ENCODE measurements at places on chromosomes 6 and 20. TPM values are rescaled to one million over a fixed set of nuclear protein-coding genes. Genes with fewer than 3 reads are reported as not detected.

MYCT1 gene
- total RNA-seq, result 8.4 TPM

DNA sequence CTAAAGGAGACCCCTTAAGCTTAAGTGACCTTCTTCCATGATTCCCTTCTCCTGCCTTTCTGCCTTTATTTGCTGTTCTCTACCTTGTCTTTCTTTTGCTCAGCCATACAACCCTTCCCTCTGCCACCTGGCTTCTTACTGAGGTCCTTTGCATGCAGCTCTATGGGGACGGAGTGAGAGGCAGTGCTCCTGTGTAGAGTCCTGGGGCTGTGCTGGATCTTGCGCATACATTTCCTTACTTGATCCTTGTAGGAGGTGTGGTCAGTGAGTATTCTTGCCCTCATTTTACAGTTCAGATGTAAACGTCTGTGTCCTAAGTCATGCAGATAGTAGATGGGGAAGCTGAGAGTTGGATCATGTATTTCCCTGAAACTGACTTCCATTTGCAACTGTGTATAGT is 5.7 kb downstream of the SASH1 start:
- DNase-seq, result no peak
- no peak overlapping the region for H3K27ac ChIP-seq
- peaks cover 4% of the 10 kb centered on the region for H3K36me3 ChIP-seq
- no peak overlapping the region for H3K4me3 ChIP-seq

DNA sequence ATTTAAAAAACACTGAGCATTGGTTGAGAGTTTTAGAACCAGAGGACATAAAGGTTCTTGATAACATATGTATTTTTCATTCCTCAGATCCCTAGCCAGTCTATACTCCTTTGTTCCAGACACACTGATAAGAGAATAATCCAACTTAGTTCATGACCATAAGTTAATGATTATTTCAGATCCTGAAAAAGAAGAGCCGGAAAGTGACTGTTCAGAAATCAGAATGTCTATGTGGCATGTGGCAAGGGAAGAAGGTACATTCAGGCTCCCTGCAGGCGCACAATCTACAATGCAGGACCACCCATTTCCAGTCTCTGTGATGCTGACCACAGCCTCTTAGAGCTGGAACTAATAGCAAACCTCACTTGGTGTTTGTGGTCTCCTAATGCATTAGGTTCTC is 666.7 kb upstream of the AGPAT4 start:
- H3K4me1 ChIP-seq, result no peaks in the 10 kb centered on the region
- H3K4me3 ChIP-seq, result no peak overlapping the region
- no peaks in the 10 kb centered on the region for H3K27me3 ChIP-seq

DNA sequence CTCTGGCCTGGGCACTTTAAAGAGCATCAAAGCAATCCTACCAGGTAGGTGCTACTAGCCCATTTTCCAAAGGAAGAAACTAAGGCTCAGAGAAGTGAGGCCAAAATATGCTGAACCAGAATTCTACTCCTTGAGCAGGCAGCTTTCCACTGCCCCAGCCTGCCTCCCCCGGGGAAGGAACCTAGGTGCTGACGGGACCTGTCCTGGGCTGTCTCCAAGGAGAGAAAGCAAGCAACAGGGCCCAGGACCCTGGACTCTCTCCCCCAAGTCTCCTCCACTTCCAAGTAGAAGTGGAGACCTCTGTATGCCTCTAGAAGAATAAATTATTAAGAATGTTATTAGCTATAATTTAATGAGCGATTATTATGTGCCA is 159.5 kb downstream of the MRPL14 start:
- no peak overlapping the region for H3K4me3 ChIP-seq
- no peak overlapping the region for H3K27ac ChIP-seq
- H3K4me1 ChIP-seq, result peaks cover 11% of the 10 kb centered on the region
- no peaks in the 10 kb centered on the region for H3K36me3 ChIP-seq

- H3K36me3 ChIP-seq, result no peaks in the 10 kb centered on the region
- H3K27me3 ChIP-seq, result no peaks in the 10 kb centered on the region
- no peak for DNase-seq
- H3K27ac ChIP-seq, result no peak overlapping the region
- no peaks in the 10 kb centered on the region for H3K4me1 ChIP-seq
Measured at GRCh38 chr6:16264785-16265184, 26.4 kb downstream of the GMPR start.

GRCh38 chr20:12764053-12764452 is 244.7 kb upstream of the SPTLC3 start:
- no peak overlapping the region for H3K27ac ChIP-seq
- no peak for DNase-seq
- H3K27me3 ChIP-seq, result no peaks in the 10 kb centered on the region
- no peaks in the 10 kb centered on the region for H3K4me1 ChIP-seq
- H3K4me3 ChIP-seq, result no peak overlapping the region

RBM24 gene
- 180 TPM for total RNA-seq

TRIM31 gene
- not detected for total RNA-seq

NRSN1 gene
- total RNA-seq, result not detected

DNA sequence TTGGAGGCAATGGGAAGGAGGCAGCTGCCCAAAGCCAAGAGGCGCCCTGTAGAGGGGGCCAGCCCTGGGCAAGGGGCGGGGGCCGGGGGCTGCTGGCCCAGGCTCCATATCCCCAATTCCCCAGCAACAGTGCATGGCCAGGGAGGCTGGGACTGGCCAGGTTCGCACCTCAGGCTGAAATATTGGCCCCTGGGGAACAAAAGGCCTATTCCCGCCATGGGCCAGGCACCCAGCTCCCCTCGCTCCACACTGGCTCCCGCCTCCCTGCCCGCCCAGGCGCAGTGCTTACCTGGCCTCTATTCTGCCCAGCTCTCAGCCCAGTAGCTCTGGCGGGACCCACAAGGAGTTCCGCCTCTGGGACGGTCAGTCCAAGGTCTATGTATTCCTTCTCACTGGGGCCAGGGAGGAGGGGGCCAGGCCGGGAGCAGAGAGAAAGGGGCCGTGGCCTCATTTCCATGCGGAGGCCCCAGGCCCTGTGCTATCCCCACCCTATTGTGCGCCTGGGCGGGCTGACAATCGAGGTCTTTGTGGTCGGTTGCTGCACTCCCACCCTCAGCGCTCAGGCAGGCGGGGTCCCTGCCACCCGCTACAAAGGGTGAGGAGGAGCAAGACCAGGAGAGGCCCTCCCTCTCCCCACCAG is 42.3 kb downstream of the YTHDF1 start:
- no peak overlapping the region for H3K27ac ChIP-seq
- H3K27me3 ChIP-seq, result peaks cover 61% of the 10 kb centered on the region
- no peak for DNase-seq

RIPOR3 gene
- 2.7 TPM for total RNA-seq

KIAA1586 gene
- total RNA-seq, result 6.3 TPM

- no peaks in the 10 kb centered on the region for H3K36me3 ChIP-seq
- H3K4me3 ChIP-seq, result no peak overlapping the region
- DNase-seq, result no peak
- peaks cover 7% of the 10 kb centered on the region for H3K4me1 ChIP-seq
- no peaks in the 10 kb centered on the region for H3K27me3 ChIP-seq
- no peak overlapping the region for H3K27ac ChIP-seq
Measured at GRCh38 chr20:6579824-6580223, 187.7 kb upstream of the BMP2 start.

SYCP2L gene
- total RNA-seq, result 0.52 TPM

LINC00237 gene
- not detected for total RNA-seq

CSNK2B gene
- 258 TPM for total RNA-seq

ULBP2 gene
- 0.50 TPM for total RNA-seq

DNA sequence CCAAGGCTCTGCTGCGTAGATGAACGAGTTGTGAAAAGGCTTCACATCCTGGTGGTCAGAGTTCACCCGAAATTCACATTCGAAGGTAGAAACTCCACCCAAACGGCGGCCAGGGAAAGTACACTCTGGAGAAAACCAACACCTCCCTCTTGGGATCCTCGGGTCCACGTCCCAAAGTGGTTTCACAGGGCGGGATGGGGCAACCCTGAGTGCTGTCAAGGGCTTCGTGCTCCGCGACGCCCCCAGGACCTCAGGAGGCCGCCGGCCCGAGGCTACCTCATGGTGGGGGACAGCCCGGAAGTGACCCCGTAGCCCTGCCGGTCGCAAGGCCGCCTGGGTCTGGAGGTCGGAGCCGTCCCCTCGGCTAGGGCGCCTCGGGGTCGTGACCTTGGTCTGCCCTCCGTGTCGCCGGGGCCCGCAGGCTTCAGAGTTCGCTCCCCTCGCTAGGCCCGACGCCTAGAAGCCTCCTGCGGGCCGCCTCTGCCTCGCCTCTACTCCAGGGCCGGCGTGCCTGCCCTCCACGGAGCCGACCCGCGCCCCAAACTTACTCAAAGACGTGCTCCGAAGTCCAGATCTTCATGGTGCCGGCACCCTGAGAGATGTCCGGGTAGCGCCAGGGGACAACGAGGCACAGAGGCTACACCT is at the start of gene PRELID3B:
PRELID3B (minus strand) TSS at position 636 of the 645 bp plus-strand sequence; CDS start at position 580, 56 bp downstream.
- H3K36me3 ChIP-seq, result peaks cover 12% of the 10 kb centered on the region
- peak within 1 kb of the TSS; percentile 66 for H3K4me3 ChIP-seq
- peak within 1 kb of the TSS; percentile 68 for H3K27ac ChIP-seq
- peak; percentile 28 for DNase-seq

DNA sequence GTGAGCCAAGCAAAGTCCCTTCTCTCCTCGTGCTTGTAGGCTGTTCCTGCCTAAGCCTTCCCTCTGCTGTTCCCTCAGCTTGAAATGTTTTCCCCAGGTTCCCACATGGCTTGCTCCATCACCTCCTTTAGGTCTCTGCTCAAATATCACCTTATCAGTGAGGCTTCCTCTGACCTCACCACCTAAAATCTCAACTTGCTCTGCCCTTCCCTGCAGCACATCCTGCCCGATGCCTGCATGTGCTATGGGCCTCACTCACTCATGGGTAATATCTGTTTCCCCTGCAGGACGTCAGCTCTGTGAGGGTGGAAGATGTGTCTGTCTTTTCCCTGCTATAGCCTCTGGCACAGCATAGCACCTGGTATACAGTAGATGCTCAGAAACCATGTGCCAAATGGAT is 29.9 kb upstream of the FKBP1A start:
- peaks cover 7% of the 10 kb centered on the region for H3K27me3 ChIP-seq
- no peak overlapping the region for H3K27ac ChIP-seq
- H3K4me3 ChIP-seq, result no peak overlapping the region
- no peaks in the 10 kb centered on the region for H3K36me3 ChIP-seq
- H3K4me1 ChIP-seq, result no peaks in the 10 kb centered on the region

DNA sequence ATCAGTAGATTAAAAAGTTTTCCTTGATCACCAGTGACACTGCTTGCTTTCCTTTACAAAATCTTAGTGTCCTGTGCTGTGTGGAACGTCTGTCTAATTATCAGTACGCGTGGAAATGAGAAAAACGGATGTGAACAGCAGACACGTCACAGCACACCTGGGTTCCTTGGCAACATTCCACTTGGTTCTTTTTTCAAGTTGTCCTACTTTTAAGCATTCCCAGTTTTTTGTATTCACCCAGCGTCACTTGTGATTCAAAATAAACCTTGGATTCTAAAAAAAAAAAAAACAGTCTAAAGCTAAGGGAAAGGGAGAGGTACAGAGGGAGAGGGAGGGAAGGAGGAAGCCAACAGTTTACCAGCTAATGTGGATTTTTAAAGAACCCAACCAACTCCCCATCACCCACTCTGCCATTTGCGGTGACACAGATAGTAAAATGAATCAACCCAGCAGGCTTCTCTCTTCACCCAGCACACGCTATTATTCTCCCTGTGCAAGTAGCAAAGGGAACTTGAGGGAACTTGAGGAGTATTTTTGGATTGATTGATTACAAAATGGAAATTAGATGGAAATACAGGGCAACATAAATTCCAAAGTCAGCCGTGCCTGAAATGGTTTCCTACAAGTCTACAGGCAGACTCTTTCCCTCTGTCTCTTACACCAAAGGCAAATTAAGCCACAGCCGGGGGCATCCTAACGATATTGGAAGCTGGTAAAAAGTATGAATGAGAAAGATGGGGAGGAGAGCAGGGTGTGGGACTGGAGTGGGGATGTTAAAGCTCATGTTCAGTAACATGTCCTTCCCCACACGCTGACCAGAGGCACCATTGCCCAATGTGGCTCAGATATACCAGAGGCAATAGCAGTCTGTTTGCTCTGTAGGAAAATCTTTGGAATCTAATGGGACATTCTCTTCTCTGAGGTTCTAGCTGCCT is 129.8 kb downstream of the SASH1 start:
- H3K4me3 ChIP-seq, result no peak overlapping the region
- peaks cover 38% of the 10 kb centered on the region for H3K36me3 ChIP-seq
- H3K4me1 ChIP-seq, result no peaks in the 10 kb centered on the region
- H3K27ac ChIP-seq, result peak overlapping the region; percentile 34
- DNase-seq, result no peak

SLC35D3 gene
- total RNA-seq, result 0.16 TPM

GRCh38 chr20:2701671-2702081 is 9.1 kb downstream of the EBF4 start:
- no peak for DNase-seq
- H3K27me3 ChIP-seq, result no peaks in the 10 kb centered on the region
- H3K36me3 ChIP-seq, result no peaks in the 10 kb centered on the region
- no peak overlapping the region for H3K4me3 ChIP-seq

DNA sequence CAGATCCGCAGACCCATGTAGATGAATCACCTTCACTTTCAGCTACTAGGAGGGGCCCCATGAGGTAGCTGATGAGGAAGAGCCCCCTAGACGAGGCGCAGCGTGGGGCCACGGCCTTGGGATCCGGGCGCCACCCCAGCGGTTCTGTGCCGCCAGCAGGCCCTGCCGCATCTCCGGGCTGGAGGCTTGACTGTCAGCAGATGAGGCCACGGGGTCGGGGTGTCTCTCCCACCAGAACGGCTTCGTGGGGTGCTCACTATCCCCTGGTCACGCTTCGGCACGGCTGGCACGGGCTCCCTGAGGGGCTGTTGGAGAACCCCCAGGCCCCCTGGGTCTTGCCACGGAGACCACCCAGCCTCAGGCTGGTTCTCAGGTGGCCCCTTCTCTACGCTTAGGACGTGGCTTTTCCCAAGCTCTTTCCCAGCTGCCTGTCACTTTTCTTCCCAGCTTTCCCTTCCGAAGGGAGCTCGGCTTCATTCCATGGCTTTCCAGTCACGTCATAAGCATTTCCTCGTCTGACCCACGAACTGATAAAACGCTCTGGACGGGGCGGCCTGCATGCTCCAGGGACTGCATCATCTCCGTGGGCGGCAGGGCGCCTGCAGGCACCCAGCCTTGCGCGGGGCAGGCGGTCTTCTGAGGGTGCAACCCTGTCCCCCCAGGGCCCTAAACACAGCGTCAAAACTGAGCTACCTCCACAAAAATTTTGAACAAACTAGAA is 85.9 kb downstream of the THBS2 start:
- H3K4me1 ChIP-seq, result peaks cover 5% of the 10 kb centered on the region
- peak overlapping the region; percentile 78 for H3K27ac ChIP-seq
- peak; percentile 80 for DNase-seq
- H3K36me3 ChIP-seq, result no peaks in the 10 kb centered on the region
- H3K27me3 ChIP-seq, result no peaks in the 10 kb centered on the region

All from heart left ventricle (tissue), 16 donors.